H7 (cell line): ENCODE measurements at places on chromosomes 2 and 18.

DNA sequence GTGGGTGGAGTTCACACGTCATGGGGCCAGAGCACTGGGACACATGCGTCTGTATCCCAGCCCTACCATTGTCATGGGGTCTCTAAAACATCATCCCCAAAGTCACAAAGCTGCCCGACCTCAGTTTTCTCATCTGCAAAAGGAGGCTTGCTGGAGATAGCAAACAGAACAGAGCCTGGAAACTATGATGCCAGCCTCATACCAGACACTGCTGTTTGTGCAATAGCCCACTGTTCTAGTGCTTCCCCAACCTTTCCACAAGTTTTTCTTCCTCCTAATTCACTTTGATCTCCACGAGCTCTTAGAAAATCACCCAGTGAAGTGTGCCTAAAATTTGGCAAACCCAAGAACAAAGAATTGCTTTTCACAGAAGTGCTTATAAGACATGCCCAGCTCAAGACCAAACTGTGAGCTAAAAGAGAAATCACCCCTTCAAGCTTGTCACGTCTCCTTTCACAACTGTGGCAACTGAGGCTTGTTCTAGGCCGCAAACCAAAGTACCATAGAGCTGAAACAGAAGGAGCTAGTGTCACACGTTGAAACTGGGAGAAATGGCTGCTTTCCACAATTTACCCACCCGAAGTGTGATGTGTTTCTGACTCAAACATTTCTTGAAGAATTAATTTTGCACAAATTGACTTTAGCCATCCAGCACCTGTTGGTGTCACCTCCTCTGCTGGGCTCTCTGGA, 162.7 kb upstream of the ID2 start:
- no peak for DNase-seq

DNA sequence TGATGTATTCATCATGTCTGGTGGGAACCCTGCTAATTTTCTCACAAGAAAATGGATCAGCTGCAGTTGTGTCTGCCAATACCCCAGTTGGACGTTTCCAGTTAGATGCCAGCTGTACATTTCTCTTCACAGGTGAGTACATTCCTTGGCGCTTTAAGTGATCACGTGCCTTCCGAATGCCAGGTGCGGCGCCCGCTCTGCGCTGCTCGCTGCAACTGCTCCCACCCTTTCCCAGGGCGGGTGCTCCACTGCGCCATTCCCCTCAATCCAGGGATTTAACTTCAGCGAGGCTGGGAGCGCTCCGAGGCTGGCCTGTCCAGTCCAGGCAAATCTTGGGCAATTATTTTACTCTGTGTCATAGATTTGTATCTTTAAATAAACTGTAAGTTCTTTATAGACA, 225.0 kb upstream of the RAB6C start:
- DNase-seq = no peak

DNA sequence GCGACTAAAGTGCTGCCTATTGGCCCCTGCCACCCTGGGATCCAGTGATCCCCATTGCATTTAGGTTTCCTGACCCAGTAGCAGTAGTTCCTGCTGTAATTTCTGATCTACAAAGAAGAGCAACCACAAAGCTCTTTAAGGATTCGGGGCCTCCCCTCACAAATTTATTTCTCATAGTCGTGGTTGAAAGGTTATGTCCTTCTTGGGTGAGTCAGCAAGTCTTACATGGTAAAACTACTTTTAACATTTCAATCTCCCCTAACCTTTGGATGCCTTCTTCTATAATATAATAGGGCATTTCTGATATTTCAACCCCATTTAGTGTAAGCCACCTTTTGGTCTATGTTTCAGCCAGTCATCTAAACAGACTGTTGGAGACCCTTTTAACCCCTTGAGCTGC, 14.9 kb downstream of the PIKFYVE start:
- no peak for DNase-seq

DNA sequence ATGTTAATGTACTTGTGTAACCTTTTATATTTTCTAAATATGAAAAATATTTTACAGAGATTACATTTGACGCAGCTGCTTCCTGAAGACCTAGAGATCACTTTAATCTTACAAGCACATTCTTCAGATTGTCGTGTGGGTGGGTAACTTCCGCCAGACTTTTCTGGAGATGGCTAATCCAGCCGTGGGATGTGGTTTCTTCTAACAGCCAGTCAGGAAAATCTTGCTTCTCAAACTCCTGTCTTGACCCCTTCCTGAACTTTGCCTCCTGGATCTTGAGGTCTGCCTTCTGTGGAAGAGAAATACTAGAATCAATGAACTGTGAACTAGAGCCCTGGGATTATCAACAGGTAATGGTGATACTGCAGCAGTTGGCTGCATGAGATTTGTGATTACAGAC, 401.6 kb upstream of the TNP1 start:
- no peak for DNase-seq

- DNase-seq = no peak
These were observed 39.6 kb downstream of the DCDC2C start for GRCh38 chr2:3742743-3743508.

GRCh38 chr18:54388203-54389142, 30.8 kb downstream of the C18orf54 start:
- DNase-seq = peak; percentile 47

DNA sequence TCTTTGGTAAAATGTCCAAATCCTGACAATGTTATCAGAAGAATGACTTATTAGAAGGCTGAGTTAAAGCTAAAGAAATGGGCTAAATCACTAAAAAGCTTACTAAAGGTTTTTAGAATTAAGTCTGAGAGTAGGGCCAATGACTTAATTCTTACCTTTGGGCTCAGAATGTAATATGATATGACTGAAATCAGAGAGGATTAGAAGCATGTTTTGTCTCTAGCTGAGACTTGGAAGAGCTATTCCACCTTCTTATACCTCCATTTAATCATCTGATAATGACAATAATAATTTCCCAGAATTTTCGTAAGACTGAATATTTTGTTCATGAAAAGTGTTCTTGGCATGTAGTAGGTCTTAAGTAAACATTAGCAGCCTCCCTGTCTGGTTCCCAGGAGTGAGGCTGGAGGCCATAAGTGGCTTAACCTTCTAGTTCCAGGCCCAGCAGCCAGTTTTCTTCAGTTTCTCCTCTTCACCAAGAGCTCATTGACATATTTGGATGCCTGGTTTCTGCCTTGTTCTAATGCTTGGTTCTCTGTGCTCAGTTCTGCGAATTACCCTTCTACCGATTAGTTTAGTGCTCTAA, 25.5 kb upstream of the E2F6 start:
- no peak for DNase-seq

DNA sequence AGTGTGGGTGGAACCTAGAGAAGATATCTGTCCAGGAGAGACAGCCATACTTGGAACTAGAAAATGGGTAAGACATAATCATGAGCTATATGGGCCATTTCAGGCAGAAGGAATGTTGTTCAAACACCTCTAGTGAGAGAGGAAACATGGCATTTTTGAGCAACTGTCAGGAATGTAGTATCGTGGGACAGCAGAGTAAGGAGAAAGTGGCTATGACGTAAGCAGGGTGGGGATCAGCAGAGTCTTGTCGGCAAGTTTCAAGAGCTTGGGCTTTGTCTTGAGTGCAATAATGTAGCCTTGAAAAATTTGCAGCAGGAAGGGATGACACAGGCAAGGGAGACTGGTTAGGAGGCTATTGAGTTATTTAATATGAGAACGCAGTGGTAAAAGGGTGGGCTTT, 20.4 kb downstream of the SERPINB7 start:
- DNase-seq = no peak

- no peak for DNase-seq
These were observed 475.8 kb upstream of the SLC39A10 start for GRCh38 chr2:195181059-195181705.
